ENCODE measurements at places on chromosomes 2 and 18.

DNA sequence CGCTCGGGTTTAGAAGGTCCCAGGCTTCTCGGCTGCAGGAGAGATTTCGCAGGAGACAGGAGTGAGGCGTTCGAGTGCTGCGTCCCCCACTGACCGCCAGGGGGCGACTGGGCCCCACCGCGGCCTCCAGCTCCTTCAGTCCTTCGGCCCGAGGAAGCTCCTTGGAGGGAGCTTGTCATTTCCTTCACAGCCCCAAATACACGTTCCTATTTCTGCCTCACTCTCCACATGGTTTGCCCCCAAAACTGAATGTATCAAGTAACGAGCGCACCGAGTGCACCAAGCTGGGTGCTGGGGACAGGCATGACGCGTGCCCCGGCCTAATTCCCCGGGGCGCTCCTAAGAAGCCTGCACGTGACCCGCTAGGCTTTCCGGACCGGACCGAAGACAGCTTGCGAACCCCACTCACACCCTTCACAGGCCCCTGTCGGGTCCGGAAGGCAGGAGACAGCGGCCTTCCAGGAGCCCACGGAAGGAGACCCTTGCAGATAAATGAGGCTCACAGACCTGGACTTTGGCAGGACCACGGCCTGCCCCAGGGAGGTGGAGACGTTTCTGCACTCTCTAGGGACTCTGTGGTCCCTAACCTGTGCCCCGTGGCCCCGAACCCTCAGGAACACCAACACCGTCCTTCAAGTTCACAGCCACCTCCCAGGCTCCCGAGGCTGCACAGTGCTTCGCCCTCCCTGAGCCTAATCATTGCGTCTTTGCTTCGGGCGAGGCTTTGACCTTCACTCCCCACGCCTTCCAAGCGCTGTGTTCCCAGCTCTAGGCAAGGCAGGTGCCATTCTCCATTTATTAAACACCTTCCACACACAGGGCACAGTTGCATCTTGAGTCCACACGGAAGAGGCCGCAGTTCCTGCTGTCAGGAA lies 13.0 kb upstream of the FAHD2A start:
- peak; percentile 61 for DNase-seq

DNA sequence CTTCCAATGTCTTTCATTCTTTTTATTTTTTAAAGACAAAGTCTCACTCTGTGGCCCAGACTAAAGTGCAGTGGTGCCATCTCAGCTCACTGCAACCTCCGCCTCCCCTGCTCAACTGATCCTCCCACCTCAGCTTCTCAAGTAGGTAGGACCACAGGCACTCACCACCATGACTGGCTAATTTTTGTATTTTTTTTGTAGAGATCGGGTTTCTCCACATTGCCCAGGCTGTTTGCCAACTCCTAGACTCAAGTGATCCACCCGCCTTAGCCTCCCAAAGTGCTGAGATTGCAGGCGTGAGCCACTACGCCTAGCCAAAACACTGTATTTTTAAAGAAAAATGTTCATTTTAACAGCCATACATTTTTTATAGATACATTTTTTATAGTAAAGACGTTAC lies 12.7 kb downstream of the GCKR start:
- no peak for DNase-seq

DNA sequence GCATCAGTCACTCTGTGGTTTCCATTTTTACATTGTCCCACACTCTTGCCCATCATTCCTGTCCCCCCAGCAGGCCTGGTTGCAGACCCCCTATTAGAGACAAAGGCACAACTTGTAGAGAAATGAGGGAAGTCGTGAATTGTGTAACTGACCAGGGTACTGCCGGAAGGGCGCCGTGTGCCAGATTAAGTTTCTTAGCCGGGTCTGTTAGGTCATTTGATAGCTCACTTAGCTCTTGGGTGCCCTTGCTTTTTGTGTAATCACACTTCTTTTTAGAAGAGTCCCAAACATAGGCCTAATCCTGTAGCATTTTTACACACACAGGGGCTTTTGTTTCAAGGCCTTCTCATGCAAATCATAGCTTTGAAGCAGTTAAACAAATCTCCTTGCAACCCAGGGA lies 87.2 kb downstream of the CTAGE1 start:
- no peak for DNase-seq

- no peak for DNase-seq
Observed at GRCh38 chr2:25112113-25112512, 56.3 kb downstream of the POMC start.

- no peak for DNase-seq
Observed at GRCh38 chr2:119536707-119537106, 7.5 kb upstream of the CFAP221 start.

GRCh38 chr2:46195819-46196218 lies 101.4 kb upstream of the EPAS1 start:
- no peak for DNase-seq

DNA sequence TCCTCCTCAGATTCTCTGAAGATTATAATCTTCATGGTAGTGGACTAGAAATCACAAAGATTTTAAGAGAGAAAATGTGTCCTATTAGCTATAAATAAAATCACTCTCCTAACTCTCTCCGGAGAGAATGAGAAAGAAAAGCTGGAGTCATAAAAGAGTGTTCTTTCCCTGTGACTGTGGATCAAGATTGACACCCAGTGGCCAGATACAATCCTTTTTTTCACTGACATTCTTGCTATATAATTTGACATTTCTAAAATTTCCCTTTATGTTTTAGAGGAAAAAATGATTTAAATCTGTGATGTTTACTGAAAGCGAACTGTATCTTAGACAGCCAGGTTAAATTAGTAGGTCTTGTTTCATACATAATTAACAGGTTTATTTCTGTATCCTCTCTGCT lies 35.4 kb upstream of the LRP2 start:
- no peak for DNase-seq

- no peak for DNase-seq
Observed at GRCh38 chr2:21454839-21455238, 331.1 kb downstream of the TDRD15 start.

DNA sequence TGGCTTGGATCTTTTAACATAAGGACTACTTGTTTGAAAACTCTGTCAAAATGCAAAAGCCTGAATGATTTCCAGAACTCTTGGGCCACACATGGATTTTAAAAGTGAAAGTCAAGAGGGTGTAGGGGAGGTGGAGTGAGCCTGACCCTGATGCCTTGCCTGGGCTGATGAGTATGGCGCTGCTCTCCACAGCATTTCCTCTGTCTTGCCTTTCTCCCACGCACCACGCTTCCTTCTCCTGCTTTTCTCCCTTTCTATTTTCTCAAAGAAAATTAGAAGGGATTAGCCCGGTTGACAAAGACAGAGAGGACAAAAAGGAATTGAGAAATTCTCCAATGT lies 207.0 kb upstream of the CCDC68 start:
- no peak for DNase-seq

All from left ventricle myocardium inferior (tissue), 1 donor.